ENCODE measurements at places on chromosomes 4 and X.

DNA sequence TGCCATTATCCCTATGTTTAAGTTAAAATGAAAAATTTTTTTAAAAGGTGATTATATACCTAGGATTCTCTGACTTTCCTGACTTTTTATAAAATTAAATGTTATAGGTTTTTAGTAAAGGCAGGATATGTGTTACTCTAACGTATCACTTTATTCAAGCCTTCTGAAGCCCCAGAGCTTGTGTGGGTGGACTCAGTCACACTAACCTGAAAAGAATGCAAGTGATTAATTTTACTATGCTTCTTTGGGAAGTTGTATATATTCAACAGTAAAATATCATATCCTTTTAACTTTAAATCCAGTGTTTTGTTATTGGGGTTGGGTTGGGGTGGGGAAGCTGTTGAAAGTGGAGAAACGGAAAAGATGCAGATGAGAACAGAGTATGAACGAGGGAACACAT is 22.8 kb downstream of the PDLIM3 start:
- DNase-seq: no peak

GRCh38 chrX:147920161-147920666 is 8.5 kb downstream of the FMR1 start:
- no peak for DNase-seq

GRCh38 chrX:21565025-21565424 is 93.1 kb downstream of the KLHL34 start:
- DNase-seq: no peak

DNA sequence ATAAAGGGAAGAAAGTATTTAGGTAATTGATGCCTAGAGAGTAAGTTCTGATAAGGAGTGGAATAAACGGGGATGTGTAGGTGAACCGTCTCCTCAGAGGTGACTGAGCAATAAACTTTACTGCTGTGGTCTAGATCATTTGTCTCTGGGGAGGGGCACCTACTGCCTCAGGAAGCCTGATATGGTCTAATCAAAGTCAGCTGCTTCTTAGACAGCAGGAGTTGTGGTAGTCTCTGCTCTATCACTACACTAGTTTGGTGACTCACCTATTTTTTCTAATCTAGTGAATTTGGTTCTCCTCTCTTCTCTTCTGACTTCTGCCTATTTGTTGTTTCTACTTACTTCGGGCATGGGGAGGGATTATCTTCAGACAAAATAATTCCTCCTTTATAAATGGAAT is 95.1 kb upstream of the STIM2 start:
- no peak for DNase-seq

DNA sequence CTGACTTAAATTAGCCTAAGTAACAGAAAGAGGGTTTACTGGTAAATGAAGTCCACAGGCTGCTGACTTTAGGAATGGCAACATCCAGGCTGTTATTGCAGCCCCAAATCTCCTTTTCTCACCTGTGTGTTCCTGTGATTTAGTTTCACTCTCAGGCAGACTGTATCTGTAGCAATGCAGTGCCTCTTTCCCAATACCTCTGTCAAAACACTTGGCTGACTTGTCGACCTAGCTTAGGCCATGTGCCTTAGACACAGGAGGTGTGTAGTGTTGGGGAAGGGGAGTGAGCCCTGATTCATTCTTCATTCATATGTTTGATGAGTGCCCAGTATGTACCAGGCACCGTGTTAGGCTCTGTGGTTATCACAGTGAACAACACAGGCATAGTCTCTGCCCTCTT is 46.9 kb downstream of the JADE3 start:
- DNase-seq: no peak

DNA sequence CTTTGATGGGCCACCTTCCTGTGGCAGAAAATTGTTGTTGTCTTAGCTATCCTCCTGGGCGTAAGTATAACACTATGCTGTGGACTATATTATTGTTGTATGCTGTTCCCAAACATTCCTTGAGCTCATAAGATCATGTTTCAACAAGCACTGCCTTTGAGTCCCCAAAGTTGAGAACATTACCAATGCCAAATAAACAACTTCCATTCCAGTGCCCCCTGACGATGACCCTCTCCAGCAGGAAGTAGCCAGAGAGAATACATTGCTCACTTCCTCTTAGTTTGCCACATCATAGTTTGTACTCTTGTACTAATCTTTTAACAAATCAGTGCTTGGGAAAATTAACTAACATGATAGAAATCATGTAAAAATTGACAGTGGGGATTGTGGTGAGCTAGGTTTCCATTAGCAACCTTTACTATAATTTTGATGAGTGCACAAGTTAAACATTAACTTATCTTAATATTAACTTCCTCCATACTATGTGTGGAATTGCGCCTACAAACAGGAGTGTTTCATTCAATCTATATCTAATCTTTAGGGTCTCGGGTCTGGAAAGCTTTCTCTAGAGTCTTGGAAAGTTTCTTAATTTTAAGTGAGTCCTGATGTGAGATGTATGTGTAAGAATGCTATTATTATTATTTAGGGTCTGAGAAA is 20.3 kb upstream of the DHX15 start:
- DNase-seq: no peak

DNA sequence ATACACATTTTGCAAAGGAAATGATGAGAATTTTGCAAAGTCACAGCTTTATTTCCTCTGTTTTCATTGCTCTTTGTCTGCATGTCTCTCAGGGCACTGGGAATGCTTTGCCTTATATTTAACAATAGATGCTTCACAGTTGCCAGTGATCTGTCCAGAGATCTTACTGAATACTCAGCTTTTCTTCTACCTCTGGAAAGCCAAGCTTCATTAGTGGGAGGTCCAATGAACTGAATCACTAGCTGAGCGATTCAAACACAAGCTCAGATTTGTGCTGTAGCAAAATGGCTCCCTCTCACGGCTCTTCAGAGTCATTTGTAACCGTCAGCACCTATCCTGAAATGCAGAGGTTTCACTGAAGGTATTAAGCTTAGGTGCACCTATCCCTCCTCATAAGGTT is 138.9 kb downstream of the DCLK2 start:
- DNase-seq: no peak

GRCh38 chr4:140296335-140297220 is 76.9 kb upstream of the SCOC start:
- no peak for DNase-seq

DNA sequence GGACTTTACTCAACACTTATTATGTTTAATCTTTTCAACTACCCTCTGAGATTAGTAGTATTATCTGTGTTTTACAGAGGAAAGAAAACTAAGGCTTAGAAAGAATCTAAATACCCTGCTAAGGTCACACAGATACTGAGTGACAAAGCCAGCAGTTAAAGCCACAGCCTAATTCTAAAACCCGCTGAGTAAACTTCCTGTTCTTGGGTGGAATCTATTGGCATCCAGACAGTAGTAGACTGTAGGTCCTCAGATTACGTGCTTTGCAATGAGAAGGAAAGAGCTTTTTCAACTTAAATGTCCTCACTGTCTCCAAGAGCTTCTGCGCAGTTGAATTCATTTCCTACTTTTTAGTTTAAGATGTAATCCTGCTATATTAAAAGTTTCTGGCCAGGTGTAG is 126.0 kb downstream of the TENM3 start:
- no peak for DNase-seq

DNA sequence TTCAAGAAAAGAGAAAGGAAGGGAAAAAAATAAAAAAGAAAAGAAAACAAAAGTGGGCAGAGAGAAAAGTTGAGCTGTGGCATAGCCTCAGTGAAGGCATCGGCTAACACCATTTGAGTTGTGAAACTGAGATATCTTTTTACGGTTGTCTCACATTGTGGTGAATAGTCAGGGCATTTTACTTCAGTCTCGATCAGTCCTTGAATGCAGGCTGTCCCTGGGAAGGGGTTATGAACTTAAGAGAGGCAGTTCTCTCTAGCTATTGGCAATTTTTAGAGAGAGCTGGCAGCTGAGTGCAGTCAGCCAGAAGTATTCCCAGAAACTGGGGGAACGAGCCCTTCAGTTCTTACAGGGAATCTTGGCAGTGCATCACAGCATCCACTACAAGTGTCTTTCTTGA is 93.5 kb upstream of the SLC6A14 start:
- DNase-seq: no peak

DNA sequence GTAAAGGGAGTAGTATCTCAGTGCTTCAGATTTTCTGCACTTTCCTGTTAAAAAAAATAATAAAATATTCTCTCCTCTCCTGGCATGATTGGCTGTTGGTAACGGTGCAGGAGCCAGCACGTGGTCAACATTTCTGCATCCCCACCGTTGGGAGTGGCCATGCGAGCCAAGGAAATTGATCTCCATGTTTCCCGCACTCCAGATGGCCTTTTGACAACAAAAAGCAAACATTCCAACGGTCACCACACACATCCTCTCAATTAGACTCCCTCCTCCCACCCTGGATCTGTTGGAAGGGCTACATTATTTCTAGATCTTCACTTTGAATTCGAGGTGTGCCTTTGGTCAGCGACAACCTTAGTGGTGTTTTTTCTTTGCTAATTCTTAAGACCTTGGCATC is 45.0 kb downstream of the STK32B start:
- DNase-seq: no peak

DNA sequence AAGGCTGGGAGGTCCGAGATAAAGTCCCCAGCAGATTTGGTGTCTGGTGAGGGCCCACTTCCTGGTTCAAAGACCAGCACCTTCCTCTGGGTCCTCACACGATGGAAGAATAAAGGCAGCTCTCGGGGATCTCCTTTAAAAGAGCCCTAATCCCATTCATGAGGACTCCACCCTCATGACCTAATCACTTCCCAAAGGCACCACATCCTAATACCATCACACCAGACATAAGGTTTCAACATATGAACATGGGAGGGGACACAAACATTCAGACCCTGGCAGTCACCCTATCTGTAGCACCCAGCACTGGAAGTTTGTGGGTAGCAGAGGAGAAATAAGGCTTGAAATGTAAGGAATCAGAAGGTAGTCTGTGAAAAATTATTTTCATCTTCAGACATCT is 112.9 kb upstream of the NOCT start:
- DNase-seq: no peak

DNA sequence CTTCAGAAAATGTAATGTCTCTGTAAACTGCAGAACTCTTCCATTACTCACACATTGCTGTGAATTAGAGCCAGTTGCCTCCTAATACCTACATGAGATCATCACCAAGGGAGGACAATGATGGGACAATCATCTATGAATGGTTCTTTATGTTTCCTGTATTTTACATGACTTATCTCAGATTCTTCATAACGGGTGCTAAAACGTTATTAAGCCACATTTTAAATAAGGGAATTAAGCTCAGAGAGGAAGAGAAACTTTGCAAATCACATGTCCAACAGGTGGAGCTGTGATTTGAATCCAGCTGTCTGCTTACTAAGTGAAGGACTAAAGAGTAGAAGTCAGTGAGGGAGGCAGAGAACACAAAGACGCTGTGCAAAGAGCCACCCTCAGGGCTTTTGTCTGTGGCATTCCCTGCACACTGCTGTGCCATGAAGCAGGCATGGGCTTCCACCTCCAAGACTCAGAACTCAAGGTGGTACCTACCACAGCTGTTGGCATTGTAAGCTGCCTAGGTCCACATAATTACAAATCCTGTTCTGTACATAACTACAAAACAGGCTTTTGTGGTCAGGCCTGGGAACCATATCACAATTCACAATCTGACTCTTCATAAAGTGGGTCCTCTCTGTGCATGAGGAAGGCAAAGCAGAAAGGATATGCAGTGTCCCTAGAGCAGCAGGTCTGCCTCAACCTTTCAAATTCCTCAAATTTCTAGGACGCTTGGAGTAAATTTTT is 12.8 kb downstream of the TBC1D9 start:
- DNase-seq: no peak

DNA sequence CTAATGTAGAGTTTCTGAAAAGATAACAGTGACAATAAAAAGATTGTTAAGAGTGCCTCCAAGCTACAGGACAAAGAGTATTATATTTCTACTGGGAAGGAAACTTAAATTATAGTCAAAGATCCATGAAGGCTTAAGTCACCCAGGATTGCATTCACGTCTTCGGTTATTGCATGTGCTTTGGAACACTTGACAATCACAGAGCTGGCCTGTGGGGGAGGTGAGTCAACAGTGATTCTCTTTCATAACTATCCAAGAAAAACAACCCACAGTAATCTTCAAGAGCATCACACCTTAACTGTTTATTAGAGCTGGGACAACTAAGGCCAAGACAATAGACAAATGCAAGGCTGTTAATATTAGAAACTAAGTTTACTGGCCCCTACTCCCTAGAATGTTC is 40.3 kb downstream of the PDGFC start:
- DNase-seq: no peak

DNA sequence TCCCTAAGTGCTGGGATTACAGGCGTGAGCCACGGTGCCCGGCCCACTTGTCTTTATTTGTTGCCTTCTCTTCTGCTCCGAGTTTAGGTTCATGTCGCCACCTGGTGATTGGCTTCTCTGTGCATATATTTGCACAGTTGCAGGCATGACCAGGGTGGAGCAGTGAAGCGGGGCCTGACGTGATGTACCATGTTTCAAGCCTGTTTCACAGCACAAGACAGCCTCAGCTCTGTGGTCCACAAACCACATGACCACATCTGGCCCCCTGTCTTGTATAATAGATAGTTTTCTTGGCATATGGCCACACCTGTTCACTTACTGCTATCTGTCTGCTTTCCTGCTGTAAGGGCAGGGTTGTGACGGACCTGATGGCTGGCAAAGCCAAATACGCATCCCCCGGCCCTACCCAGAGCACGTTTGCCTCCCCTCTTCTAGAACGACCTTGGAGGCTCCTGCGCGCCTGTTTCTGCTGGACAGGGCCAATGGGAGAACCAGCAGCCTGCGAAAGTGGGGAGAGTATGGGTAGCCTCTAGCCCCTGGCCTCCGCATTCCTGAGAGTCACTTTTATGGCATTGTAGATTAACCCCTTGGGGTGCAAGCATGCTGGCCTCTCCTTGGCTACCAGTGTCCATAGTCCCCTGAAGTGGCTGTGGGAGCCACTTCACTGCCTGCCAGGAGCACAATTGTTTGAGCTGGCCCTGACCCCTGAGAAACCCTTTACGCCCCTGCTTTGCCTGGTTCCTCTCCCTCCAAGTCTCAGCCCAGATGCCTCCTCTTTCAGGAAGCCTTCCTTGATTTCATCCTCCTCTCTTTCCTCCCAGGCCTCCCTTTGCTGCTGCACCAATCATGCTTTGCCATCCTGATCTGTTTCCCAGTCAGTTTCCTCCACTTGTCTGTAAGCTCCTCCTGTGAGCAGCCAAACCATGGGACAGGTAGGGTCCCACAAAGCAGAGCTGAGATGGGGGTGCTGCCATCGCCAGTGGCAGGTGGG is 6.0 kb upstream of the SH3TC1 start:
- DNase-seq: peak; percentile 7

GRCh38 chrX:24190500-24191156 is 41.1 kb downstream of the ZFX start:
- DNase-seq: no peak

DNA sequence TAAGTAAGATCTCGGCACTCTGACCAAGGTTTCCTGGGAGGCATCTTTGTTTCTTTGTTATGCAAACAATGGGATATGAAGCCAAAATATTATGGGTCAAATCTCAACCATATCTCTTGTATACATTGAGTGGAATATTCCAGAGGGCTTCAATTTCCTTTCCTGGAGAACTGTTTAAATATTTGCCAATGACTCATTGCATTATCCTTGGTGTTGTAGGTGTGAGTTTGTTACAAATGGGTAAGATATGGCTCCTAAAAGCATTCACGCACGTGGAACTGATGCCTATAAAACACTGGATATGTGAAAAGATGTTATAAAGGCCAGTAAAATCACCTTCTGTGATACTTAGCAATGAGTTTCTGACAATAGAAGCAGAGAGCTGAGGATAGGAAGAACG is 150.5 kb upstream of the WDR1 start:
- no peak for DNase-seq

GRCh38 chr4:121307445-121308327 is 73.1 kb downstream of the QRFPR start:
- no peak for DNase-seq
